ENCODE measurements at places on chromosomes 13 and 19.

- no peak for DNase-seq
Measured at GRCh38 chr13:48040896-48041295, 3.4 kb downstream of the NUDT15 start.

DNA sequence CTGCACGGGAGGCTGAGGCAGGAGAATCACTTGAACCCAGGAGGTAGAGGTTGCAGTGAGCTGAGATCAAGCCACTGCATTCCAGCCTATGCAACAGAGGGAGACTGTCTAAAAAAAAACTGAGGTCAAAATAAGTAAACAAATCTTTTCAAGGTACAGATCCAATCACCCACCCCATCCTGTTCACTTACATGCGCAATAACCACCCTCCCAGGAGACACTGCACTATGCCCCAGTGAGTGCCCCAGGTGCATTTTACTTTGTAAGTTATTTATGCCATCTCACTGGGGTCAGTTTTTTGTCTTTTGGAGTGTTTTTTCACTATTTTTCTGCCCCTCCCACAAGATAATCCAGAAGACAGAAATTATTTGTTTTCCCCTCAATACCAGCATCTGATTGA lies 6.9 kb upstream of the ZNF253 start:
- no peak for DNase-seq

DNA sequence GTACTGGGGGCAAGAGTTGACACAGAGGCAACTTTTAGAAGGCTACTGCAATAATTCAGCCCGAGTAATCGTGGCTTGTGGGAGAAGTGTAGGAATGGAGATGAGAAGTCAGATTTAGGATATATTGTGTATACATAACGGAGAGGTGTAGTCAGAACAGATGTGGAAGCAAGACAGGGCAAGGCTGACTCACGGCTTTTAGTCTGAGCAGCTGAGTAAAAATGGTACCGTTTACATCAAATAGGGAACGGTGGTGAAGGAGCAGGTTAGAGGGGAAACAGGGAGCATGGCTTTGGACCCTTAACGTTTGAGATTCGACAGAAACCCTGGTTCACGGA lies 796 bp upstream of the LSM14A start:
- DNase-seq: no peak

GRCh38 chr13:100890645-100891044 lies 216.1 kb upstream of the TMTC4 start:
- no peak for DNase-seq

GRCh38 chr13:104315606-104316005 lies 1249.4 kb upstream of the SLC10A2 start:
- DNase-seq: no peak

DNA sequence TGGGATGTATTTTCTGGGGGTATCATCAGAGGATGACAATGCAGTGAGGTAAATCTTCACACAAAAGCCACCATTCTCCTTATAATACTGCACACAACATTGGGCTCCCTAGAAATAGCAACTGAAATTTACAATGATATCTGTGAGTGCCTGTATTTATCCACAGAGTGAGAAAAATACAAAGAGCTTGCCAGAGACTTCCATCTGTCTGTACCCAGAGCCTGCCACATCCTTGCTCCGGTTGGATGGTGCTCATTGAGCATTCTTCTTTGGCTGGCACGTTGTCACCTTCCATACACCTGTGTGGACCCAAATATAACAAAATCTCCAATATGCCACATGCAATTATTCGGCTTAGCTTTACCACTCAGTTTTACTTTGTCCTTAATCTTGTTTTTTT lies 189.5 kb upstream of the UFM1 start:
- no peak for DNase-seq

DNA sequence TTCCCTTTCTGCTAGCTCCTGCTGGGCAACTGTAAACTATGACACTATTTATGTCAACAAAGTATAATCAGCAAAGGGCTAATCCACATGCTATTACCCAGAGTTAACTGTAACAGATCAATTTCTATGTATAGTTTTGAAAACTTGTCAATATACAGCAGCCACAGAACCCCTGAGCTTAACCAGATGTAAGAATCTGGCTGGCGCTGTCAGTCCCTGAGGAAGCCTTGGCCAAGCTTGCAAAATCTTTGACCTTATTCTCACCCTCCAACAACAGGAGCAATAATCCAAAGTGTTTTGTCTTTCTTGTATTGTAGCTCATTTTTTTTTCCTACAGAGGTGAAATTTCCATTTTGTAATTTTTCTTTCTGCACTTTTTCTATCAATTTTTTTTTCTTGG lies 1230.1 kb upstream of the SLC10A2 start:
- DNase-seq: no peak
